EL (cell line): ENCODE measurements at places on chromosomes 3 and 15.
A peak's percentile ranks its signal among the peaks of the same experiment; 100 is the strongest.

DNA sequence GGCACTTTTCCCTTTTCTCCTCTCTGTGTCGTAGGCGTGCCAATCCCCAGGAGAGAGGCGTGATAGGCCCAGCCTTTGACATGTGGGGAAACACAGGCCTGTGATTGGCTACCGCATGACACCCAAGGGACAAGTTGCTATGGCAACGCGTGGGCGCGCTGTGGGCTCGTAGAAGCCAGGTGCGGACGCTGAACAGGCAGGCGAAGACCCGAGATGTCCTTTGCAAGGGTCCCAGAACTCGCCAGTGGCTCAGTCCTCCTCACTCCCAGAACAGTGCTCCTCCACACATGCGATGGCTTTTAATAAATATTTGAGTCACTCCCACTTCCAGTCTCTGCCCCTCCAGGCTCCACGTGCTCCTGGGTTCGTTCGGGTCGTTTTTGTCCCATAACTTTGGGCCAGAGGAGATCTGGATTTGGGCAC lies 4.2 kb downstream of the SLC51B start:
- peak; percentile 95 for DNase-seq

DNA sequence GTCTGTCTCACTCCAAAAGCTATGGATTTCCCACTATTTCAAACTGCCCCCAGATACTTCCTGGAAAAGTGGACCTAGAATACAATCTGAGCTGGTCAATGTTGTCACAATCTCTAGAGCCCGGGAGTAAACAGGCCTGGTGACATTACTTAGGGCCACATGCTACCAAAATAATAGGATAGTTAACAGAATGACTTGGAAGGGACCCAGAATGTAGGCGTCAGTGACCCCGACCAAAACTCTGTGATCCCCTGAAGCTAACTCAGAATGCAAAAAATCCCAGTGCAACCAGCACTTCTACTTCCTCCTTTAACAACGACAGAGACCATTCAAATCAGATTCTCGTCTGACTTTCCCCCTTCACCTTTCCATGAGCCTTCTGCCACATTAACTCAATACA lies 51.5 kb upstream of the CDV3 start:
- DNase-seq: no peak

- no peak for DNase-seq
Measured at GRCh38 chr3:127546970-127547733, 43.4 kb downstream of the TPRA1 start.

GRCh38 chr15:48645558-48646330 lies at the start of gene FBN1:
Gene FBN1 (minus strand): TSS chr15:48645709. CDS start chr15:48644769, 940 bp downstream.
- peak; percentile 94 for DNase-seq

- peak; percentile 54 for DNase-seq
Measured at GRCh38 chr3:38960953-38961622, 90.7 kb downstream of the SCN11A start.

DNA sequence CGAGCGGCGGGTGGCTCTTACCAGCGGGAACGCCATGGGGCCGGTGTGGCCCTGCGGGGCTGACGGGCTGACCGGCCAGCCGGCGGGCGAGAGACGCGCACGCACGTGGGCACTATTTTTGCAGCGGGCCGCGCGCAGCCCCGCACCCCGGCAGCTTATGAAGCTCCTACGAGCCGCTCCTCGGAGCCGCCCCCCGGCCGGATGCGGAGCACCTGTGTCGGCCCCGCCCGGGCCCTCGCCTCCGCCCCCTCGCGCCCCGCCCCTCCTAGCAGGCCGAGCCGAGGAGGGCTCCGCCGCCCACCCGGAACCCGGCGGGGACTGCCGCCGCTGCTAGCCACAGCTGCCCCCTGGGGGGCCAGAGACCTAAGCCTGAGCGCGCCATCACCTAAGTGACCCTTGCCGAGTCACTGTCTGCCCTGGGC lies 683 bp upstream of the CPEB1 start:
- DNase-seq: no peak

- no peak for DNase-seq
Measured at GRCh38 chr3:43676441-43676840, 14.3 kb upstream of the ABHD5 start.

- DNase-seq: no peak
Measured at GRCh38 chr15:63379492-63380150, 2.0 kb downstream of the CA12 start.

GRCh38 chr3:133127381-133127780 lies 89.2 kb downstream of the TMEM108 start:
- no peak for DNase-seq

DNA sequence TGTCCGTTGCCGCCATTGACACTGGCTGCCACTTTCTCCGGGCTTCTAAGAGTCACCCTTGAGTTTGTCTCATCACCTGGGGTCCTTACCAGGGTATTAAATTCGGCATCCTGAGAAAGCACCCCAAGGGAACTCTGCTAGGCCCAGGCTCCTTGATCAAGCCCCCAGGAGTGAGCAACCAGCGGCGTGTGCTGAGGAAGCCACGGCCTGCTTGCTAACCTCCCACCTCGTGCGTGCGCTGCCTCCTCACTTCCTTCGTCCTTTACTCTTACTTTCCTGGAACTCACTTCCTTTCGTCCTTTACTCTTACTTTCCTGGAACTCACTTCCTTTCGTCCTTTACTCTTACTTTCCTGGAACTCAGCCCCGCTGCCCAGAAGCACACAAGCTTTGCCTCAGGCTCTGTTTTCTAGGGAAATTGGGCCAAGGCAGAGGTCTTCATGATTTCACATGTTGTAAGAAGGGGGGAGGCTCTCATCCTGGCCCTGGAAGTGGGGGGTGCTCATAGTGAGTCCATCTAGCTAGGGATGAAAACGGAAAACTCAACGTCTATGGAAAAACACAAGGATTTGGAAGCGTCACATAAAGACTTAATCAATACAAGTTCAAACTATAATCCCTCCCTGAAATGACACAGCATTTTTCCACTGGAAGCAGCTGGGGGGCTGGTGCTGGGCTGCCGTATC lies 36.7 kb upstream of the BDH1 start:
- DNase-seq: no peak

DNA sequence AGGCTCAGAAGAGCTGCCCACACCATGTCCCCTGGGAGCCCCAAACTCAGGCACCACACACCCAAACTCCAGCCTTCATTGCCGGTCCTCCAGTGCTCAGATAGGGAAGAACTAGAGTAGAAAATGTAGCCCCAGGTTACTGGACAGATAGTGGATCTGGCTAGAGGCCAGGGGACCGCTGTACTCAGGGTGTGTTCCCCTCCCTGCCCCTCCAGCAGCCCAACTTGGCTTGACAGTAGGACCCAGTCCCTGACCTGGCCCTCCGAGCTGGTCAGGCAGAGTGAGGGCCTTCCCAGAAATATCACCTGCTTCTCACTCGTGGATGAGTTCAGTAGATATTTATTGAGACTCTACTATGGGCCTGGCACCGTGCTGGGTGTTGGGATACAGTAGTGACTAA lies 100.0 kb downstream of the CORO2B start:
- DNase-seq: no peak

- DNase-seq: no peak
Measured at GRCh38 chr3:46849686-46850467, 13.4 kb downstream of the MYL3 start.

- no peak for DNase-seq
Measured at GRCh38 chr3:77780278-77780996, 740.5 kb downstream of the ROBO2 start.

- peak; percentile 58 for DNase-seq
Measured at GRCh38 chr15:78061963-78062427, 15.5 kb downstream of the TBC1D2B start.

- DNase-seq: no peak
Measured at GRCh38 chr15:95261546-95261945, 1030.2 kb downstream of the MCTP2 start.

GRCh38 chr15:70031713-70032112 lies 66.0 kb downstream of the TLE3 start:
- DNase-seq: no peak

- no peak for DNase-seq
Measured at GRCh38 chr3:16304061-16305010, 39.3 kb downstream of the OXNAD1 start.

GRCh38 chr3:100971798-100972197 lies 21.4 kb downstream of the ABI3BP start:
- no peak for DNase-seq

- DNase-seq: no peak
Measured at GRCh38 chr15:62912808-62913207, 129.7 kb upstream of the TPM1 start.

DNA sequence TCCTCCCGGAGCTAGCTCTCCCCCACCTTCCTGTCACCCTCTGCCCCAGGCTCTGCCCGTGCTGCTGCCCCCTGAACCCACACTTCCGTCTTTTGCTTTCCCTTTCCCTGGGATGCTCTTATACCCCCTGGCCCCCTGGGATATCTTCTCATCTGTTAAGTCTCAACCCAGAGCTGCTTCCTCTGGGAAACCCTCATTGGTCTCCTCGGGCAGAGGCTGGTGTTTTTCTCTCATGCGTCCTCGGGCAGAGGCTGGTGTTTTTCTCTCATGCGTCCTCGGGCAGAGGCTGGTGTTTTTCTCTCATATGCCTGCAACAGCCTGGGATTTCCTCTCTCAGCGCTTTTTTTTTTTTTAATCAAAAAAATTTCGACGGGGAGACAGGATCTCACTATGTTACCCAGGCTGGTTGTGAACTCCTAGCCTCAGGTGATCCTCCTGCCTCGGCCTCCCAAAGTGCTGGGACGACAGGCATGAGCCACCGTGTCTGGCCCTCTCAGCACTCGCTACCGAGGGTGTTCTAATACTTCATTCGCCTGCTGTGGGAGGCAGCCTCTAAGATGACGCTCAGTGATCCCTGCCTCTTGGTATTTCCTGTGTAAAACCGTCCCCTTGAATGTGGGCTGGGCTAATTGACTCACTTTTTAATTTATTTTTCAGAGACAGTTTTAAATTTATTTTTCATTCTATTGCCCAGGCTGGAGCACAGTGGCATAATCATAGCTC lies 62.7 kb upstream of the TFRC start:
- peak; percentile 88 for DNase-seq

DNA sequence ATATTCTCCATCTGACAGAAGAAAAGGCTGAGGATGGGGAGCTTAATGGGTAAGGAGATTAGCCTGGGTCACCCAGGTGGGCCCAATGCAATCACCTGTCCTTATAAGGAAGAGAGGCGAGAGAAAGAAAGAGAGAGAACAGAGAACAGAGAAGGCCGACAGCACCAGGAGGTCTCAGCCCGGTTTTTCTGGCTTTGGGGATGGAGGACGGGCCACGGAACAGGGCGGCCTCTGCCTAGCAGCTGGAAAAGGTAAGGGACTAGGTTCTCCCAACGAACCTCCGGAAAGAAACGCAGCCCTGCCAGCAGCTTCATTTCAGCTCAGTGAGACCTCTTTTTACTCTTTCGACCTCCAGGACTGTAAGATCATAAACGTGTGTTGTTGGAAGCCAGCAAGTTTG lies 196.0 kb upstream of the LYSMD4 start:
- DNase-seq: no peak

DNA sequence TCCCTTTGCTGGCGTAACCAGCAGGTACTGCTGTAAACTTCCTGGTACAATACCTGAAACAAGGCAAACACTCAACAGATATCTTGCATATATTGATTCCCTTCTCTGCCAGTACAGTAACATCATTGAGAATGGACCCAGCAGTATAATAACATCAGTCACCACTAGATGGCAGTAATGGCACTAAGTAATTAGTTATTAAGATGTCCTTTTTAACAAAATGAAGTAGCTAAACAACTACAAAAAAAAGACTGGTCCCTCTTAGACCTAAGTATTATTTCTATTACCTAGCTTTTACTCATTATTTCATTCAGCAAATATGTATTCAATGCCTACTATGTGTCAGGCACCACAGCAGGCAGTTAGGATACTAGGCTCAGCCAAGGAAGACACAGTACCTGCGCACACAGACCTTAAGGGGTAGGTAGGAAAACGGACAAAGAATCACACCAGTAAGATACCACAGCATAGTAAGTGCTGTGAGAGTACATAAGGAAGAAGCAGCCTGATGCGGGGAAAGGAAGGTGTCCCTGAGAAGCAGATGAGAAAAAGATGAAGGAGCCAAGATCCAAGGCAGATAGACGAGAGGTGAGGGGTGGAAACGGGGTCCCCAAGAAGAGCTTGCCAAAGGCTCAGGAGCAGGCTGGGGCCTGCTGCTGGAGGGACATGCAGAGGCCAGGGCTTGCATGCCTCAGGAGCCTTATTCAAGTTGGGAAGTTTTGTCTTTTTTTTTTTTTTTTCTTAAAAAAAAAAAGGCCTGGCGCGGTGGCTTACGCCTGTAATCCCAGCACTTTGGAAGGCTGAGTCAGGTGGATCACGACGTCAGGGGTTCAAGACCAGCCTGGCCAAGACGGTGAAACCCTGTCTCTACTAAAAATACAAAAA lies 102.7 kb upstream of the CHD2 start:
- peak; percentile 73 for DNase-seq

- DNase-seq: no peak
Measured at GRCh38 chr15:27327467-27328025, 356.6 kb downstream of the GABRG3 start.

DNA sequence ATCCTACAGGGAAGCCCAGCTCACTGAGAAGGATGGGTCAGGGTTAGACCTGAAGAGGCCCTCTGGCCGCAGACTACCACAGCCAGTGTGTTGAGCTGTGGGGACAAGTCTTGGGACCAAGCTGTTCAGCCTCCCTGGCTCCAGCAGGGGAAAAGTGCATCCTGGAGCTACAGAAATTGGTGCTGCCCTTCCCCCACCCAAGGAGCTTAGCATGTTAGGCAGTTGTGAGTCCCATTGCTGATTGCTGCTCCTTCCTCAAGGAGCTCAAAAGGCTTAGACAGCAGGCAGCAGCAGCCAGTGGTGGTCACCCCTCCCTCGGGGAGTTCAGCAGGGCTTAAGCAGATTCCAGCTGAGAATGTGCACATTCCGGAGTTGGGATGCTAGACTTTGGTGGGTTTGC lies 165.6 kb downstream of the ATP8B4 start:
- no peak for DNase-seq

- peak; percentile 26 for DNase-seq
Measured at GRCh38 chr15:70140543-70141375, 43.0 kb upstream of the TLE3 start.

DNA sequence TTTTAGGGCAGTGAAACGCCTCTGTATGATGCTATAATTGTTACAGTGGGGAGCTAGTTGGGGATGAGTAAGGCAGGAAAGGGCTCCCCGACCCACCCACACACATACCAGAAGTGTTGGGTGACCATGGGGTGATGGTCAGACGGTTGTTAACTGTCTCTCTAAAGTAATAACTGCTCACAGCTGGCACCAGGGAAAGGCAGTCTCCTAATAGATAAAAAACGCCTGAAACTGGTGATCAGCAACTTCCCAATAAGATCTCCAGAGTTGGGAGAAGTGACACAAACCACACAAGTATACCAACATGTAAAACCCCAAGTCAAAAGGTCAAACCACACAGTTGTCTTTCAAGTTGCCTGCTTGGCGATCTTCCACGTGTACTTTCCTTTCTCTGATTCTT lies 346.5 kb upstream of the CNTN4 start:
- DNase-seq: no peak

- DNase-seq: no peak
Measured at GRCh38 chr3:102715030-102715697, 280.3 kb downstream of the ZPLD1 start.

- no peak for DNase-seq
Measured at GRCh38 chr3:147370349-147370748, 36.0 kb downstream of the ZIC4 start.
